GM04504 (cell line): ENCODE measurements at places on chromosomes 3 and 15.
A peak's percentile ranks its signal among the peaks of the same experiment; 100 is the strongest.

DNA sequence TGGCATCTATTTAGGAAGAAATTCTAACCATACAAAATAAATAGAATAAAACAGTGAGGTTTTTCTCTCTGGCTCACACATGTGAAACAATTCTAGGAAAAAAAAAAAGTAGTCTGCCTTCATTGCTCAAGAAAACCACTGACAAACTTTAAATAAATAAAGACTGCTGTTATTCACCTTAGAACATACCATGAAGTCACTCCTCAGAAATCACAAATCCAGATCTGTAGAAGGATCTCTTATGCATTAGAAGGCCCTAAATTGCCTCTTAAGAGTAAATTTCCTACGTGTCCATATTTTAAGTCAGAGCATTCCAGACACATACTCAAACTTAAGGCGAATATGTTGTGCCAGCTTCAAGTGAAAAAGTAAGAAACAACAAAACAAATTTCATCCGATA is 217.3 kb downstream of the ZIC4 start:
- no peak for DNase-seq

- DNase-seq: no peak
These were observed 53.3 kb upstream of the ETV5 start for GRCh38 chr3:186162221-186162620.

GRCh38 chr3:127458696-127459604 is 131.6 kb downstream of the TPRA1 start:
- no peak for DNase-seq

- peak; percentile 31 for DNase-seq
These were observed 114.0 kb upstream of the OSTN start for GRCh38 chr3:191085091-191085490.

- no peak for DNase-seq
These were observed 13.2 kb downstream of the TM4SF4 start for GRCh38 chr3:149487598-149488197.

- DNase-seq: no peak
These were observed 820 bp upstream of the HMCES start for GRCh38 chr3:129277829-129278271.

DNA sequence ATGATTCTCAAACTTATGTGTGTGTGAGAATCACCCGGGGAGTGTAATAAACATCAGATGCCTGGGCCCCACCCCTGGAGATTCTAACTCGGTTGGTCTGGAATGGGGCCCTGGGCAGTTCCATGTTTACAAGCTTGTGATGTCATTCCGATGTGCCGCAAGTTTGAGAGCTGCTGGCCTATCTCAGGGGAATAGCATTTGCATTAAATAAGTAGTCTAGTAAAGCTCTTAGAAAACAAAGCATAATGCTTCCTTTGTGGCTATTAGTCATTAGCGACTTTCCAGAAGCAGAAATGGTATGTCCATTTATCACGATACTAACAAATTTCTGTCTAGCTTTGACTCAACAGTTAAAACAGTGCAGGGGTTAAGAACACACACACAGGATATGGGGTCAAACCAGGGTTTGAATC is 20.9 kb downstream of the PGBD4 start:
- peak; percentile 73 for DNase-seq

GRCh38 chr3:103712320-103713008 is 1277.6 kb downstream of the ZPLD1 start:
- DNase-seq: no peak

DNA sequence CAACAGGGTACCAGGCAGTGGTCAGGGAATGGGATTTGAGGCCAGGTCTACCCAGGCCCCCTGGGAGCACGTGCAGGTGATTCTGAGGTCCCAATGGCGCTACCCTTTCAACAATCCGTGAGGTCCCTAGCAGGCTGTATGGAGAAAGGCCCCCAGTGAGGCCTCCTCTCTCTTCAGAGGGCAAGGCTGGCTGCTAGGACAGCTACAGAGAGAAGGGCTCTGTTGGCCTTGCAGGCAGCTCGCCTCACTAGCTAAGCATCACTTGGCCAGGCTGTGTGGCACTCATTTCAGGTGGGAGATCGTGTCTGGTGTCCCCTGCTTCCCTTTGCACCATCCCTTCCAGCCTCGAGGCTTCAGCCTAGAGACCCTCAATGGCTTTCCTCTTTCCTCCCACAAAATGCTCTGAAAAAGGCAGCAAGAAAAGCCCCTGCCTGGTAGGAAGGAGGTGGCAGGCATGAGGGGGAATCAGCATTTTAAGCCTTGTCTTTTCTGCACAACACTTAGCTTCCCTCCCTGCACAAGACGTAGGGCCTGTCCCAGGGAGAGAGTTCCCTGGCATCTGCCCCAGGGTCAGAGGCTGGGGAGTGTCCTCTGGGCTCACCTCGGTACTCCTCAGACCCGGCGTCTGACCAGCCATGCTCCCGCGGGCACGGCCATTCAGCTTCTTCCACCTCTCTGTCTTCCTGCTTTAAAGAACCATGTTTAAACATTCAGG is 111.8 kb downstream of the ASB7 start:
- no peak for DNase-seq

- no peak for DNase-seq
These were observed 14.0 kb downstream of the AAGAB start for GRCh38 chr15:67240235-67241131.

DNA sequence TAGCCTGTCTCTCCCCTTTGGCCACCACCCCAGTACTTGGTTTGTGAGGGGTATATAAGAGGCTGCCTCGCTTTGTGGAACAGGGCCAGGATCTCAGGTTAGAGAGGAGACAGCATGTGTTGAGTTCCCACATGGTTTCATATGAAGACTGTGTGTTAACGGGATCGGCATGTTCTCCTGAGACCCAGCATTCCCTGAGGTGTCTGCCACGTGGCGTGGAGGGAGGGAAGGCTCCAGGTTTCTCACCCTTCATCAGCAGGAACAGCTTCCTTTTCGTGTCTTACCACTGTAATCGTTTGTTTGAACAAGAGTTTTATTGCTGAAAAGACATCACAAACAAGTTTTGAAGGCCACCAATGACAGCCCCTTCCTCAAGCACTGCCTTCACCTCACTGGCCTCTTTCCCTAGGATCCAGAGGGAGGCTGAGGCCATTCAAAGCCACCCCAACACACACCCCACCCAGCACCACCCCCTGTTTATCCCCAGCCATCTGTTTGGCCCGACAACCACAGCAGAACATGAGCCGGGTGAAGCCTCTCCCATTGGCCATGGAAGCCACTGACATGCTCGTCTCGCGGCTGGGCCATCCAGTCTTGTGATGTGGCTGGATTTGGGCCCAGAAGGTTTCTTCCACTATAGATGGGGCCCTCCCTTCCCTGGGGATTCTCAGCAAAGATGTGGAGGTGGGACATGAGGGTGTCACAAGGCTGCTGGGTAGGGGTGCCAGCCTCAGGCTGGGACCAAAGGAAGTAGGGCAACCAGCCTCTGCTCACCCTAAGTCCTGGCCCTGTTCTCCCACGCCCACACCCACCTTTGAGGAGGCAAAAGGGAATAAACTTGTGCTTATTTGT is 10.0 kb downstream of the BHLHE40 start:
- no peak for DNase-seq
